NCI-H69 (cell line): ENCODE measurements at places on chromosomes 6 and 20.

- DNase-seq, result peak; percentile 25
These were observed 313.1 kb downstream of the GRIK2 start for GRCh38 chr6:101706576-101706975.

DNA sequence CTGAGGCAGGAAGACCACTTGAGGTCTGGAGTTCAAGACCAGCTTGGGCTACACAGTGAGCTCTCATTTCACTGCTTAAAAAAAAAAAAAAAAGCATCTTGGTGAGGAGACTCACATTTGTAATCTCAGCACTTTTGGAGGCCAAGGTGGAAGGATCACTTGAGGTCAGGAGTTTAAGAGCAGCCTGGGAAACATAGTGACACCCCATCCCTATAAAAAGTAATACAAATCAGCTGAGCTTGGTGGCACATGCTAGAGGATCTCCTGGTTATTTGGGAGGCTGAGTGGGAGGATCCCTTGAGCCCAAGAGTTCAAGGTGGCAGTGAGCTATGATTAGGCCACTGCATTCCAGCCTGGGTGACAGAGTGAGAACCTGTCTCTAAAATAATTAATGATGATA is 29.4 kb upstream of the SYNCRIP start:
- no peak for DNase-seq

- peak; percentile 44 for DNase-seq
These were observed 1.1 kb upstream of the KLHL32 start for GRCh38 chr6:96923400-96923799.

- DNase-seq, result no peak
These were observed 7.4 kb downstream of the SCAF8 start for GRCh38 chr6:154740658-154741057.

DNA sequence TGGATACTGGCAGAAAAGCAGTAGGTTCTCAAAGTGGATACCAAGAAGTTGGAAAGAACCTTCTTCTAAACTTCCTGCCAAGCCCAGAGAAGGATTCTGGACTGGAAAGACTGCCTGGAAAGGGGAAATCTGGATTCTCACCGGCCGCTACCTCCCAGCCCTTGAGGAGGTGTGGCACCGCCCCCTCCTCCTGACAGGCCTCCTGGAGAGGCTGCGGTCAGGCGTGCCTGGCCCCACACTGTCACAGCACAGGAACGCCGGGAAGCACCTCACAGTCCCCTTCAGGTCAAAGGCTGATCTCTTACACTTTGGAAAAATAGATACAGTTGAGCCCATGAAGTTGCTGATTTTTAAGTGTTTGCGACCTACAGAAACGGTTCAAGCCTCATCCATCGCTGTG is 16.3 kb upstream of the PDE10A start:
- no peak for DNase-seq

- peak; percentile 36 for DNase-seq
These were observed 3.9 kb upstream of the TMEM244 start for GRCh38 chr6:129865013-129865412.

DNA sequence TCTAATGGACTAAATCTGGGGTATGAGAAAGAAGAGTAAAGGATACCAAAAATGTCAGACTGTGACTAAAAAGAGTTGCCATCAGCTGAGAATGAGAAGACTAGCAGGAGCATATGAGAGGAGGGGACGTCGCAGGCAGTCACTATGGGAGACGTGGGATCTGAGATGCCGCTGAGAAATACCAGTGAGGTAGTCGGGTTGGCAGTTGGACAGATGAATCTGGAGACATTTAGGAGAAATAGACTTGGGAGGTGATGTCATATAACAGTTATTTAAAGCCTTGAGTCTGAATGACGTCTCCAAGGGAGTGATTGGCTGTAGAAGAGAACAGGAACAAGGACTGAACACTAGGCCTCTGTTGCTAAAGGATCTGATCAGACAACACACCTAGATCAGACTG is 51.5 kb upstream of the TRIM26 start:
- no peak for DNase-seq

DNA sequence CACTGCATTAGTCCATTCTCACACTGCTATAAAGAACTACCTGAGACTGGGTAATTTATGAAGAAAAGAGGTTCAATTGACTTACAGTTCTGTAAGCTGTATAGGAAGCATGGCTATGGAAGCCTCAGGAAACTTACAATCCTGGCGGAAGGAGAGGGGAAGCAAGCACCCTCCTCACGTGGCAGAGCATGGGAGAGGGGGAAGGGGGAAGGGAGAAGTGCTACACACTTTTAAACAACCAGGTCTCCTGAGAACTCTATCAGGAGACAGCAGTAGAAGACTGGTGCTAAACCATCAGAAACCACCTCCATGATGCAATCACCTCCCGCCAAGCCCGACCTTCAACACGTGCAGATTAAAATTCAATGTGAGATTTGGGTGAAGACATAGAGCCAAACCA is 494.0 kb downstream of the GRIK2 start:
- no peak for DNase-seq

DNA sequence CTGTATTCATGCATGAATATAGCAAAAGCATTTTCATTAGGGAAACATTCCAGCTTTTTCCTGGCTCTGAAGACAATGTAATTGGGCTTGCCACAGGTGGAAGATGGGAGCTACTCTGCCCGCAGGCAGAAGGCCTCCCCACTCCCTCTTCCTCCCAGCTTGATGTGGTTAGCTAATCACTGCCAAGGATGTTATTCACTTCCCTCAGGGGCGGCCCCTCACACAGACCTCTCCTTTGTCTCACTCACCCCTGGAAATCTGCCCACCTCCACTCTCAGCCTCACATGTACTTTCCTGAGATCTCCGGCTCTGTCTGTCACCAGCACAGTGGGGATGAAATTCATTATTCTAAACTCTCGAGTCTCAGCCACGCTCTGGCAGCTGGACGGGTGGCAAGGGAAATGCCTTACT is 100.7 kb downstream of the ANKRD60 start:
- peak; percentile 95 for DNase-seq

DNA sequence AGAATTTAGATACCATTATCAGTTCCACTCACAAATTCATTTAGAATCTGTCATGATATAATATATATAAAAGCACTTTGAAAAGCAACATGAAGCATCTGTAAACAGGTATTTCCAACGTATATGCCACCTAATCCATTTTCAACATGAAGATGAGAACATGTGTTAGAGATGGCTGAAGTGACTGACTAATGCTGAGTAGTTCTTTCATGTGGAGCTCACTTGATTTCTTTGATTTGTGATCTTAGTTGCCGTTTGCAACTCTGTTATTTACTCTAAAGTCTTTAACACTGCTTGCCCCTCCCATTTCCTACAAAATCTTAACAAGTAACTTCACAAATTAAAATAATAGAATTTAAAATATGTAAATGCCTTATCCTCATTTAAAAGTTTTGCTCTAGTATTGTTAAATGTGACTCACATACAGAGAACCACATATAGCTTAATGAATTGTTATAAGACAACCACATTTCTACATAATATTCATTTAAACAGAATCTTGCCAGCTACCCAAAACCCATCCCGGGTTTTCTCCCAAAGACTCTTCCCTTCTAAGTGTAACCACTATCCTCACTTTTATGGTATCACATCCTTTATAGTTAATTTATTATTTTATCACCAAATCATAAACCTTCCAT is 78.3 kb downstream of the ME1 start:
- no peak for DNase-seq

DNA sequence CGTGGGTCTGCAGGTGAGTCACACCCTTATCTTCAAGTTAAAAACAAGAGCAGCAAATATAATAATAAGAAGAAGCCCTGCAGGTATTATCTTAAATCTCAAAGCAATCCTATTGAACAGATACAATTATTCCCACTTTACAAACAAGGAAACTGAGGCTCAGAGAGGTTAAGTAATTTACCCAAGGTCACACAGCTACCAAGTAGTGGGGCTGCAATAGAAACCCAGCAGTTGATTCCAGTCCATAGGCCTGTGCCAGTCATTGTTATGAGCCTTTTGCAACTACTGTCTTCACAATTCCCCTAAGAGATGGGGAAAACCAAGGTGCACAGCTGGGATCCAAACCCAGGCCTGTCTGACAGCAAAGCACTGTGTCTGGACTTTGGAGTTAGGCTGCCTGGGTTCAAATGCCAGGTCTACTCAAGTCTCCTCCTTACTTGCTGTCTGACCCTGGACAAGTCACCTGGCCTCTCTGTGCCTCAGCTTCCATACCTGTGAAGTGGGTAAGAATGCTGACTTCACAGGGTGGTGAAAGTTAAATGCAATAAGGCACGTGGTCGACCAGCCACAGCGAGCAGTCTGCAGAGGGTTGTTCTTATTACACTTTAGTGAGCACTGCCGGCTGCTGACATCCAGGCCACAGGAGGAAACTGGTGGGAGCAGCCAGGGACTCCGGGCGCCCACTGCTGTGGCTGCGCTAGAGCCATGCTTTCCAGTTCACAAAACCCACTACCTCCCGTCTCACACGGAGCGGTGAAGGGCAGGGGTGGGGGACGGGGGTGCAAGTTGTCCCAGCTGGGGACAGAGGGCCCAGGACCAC is 6.1 kb downstream of the MYL9 start:
- DNase-seq, result no peak

DNA sequence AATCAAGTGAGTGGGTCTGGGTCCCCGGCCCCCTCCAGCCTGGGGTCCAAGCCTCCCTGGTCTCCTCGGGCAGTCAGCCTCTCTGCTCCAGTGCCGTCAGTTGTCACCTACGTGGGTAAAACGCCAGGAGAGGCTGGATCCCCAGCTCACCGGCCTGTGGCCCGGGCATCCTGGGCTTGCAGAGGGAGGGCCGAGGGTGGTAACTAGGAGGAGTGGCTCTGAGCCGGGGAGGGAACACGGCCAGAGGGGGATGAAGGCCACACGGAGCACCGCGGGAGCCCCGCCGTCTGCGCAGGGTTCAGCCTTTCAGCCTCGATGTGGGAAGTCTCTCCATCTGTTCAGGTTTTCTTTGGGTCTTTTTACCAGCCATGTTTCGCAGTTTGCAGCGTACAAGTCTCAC is 29.5 kb upstream of the BHLHE23 start:
- peak; percentile 21 for DNase-seq

DNA sequence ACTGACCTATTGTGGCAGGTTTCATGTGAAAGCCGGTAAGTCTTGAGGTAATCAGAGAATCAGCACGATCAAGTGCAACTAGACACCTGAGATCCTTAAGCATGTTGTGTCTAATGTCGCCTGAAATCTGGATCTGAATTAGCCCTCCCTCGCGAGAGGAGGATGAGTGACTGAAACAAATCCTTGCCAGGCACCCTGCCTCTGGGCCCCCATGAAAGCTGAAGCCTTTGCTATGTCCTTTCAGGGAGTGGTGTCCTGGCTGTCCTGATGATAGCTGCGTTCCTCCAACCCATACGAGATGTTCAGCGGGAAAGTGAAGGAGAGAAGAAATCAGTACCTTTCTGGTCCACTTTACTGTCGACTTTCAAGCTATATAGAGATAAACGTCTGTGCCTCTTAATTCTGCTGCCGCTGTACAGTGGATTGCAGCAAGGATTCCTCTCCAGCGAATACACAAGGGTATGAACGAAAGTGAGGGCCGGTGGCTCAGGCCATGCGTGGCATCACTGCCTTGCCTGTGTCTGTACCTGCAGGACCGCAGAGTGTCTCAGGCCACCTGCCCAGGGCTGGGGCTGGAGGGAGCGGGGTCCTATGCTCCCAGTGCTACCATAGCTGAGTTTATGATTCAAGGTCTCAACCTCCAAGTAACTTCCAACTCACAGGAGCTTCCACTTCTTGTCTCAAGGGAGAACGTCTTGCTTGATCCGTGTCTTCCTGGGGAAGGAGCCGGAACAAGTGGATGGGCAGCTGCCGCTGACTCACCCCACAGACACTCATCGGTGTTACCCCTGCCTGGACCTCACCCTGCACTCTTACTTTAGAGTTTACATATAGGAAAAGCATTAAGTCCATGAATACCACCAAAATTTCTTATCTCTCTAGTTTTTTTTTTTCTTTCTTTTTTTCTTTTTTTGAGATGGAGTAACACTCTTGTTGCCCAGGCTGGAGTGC is 12.8 kb downstream of the UNC93A start:
- no peak for DNase-seq

DNA sequence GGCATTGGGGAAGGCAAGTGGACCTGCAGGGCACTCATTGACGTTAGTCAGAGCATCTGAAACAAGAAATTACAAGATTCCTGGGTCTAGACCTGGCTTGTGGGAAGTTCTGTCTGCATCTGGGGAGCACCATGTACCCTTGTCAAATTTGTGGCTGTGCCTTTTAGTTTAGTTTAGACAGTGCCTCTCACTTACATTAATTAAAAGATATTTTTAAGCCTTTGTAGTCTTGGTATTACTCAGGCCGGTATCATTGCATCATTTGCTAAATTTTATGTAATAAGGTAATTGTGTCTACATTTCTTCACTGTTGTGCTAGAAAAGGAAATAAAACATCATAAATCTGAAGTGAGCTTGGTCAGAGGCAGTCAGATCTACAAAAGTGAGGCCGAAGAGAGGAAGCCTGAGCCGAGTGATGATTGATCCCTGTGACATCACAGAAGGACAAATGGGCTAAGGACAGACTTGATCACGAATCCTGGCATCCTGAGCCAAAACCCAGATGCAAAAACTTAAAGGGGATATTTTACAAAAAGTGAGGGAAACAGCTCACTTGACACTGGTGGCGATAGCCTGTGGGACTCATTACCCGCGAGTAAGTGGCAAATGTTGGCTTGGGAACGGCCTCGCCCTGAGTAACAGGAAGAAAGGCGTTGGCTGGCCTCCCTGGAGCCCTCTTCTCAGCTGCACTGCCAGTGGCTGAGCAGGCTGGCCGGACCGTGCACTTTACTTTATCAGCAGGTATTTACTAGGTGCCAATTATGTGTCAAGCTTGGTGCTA is 106.5 kb downstream of the TCP11 start:
- peak; percentile 94 for DNase-seq

- DNase-seq, result peak; percentile 91
These were observed 46.8 kb downstream of the PCNA start for GRCh38 chr20:5072756-5073659.

DNA sequence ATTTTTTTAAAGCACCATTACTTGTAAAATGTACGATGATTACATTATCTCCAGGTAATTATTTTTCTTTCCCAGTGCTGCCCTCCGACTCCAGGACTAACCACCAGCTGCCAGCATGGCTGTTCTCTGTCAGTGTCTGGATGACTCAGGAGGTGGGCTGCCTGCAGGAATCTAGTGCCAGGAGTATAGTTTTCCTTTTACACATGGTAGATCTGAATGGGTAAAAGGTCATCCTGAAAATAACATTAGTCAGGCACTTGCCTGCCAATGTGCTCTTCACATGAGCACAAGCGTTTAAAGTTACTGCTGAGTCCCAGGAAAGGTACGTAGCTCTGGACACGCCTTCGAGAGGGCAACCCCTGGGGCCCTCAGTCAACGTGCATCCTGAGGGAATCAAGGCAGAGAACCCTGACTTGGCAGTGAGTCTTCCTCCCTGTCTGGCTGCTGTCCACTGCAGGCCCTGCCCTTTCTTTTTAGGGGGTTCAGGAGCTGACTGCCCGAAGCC is 2.4 kb downstream of the DYNLT1 start:
- DNase-seq, result peak; percentile 37
